ENCODE measurements at places on chromosomes 6 and 20.

- DNase-seq, result no peak
Measured at GRCh38 chr6:112155886-112156285, 68.5 kb downstream of the FAM229B start.

GRCh38 chr20:37869334-37869861 is 33.5 kb upstream of the VSTM2L start:
- DNase-seq, result no peak

- DNase-seq, result no peak
Measured at GRCh38 chr6:143726015-143726647, 48.4 kb downstream of the PHACTR2 start.

GRCh38 chr20:63024573-63025392 is 18.0 kb upstream of the BHLHE23 start:
- DNase-seq, result no peak

- DNase-seq, result no peak
Measured at GRCh38 chr6:137334094-137334493, 114.9 kb upstream of the IFNGR1 start.

GRCh38 chr6:43823879-43824702 is 54.1 kb downstream of the VEGFA start:
- DNase-seq, result no peak

- no peak for DNase-seq
Measured at GRCh38 chr6:136312975-136313374, 23.3 kb upstream of the BCLAF1 start.
